ENCODE measurements at places on chromosomes 6 and 20. TPM values are rescaled to one million over a fixed set of nuclear protein-coding genes. Genes with fewer than 3 reads are reported as not detected.

Gene MCCD1
- total RNA-seq: not detected

Gene HACE1
- total RNA-seq: 12.5 TPM

Gene SSTR4
- not detected for total RNA-seq

Gene TIAM2
- total RNA-seq: 6.2 TPM

Gene SEMG1
- not detected for total RNA-seq

DNA sequence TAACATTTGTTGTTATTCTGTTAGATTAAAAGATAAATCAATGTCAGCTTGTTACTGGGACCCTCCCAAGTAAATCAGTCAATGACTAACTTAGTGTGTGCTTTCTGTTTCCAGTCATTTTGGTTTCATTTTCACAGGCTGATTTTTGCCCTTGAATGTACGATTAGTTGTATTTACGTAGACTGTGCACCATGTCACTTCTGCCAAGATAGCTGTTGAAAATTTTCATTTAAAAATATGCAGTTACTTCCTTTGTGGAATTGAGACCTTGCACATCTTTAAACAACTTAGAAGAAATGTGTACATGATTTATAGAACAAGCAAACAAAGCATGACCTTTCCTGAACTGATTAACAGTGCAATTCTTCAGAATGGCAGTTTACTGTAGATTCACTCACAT lies 944.8 kb upstream of the CITED2 start:
- no peak for DNase-seq

- no peak for DNase-seq
These were observed 3.6 kb upstream of the BAK1 start for GRCh38 chr6:33583591-33584155.

DNA sequence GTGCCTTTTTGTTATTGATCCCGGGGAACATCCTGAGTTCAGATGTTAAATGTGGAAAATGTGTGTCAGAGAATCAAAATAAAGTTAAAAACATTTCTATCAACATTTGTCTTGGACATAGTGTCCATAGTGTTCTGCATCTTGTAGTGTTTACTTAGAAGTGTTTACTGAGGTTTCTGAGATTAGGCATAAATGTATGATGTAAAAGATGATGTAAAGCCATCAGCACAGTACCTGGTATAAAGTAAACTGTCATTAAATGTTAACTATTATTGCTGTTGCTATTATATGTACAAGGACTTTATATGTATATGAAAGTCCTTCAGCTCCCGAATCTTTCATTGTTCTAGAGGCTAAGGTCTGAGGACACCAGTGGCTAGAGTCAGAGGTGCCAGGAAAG lies 28.2 kb upstream of the VEGFA start:
- no peak for DNase-seq

- no peak for DNase-seq
These were observed 36.3 kb downstream of the CDH4 start for GRCh38 chr20:61288331-61288784.

DNA sequence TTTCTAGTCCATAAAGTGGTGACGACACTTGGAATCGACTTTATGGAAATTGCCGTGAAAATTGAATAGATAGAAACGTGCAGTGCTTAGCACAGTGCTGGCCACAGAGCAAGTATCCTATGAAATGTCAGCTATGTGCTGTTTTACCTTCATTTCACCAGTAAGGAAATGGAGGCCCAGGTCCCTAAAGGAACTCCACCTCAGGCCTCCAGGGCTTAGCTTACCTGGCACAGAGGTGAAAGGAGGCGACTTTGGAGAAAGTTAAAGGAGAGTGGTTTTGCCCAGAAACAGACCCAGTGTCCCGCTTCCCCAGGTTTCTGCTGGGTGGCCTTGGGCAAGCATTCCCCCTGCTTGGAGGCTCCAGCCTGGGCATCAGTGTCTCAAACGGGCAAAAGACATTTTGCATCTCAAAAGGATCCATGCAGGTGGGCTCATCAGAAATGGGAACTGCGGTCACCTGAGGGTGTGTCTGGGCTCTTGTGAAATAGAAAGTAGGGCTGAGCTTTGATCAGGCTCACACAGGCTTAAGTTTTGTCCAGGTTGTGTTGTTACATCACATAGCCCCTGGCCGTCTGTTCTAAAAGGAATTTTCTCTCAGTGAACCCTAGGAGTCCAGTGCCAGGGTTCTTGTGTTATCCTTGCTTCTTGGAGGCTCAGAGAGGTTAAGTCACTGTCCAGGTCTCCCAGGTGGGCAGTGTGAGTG lies 6.8 kb upstream of the TULP1 start:
- no peak for DNase-seq

DNA sequence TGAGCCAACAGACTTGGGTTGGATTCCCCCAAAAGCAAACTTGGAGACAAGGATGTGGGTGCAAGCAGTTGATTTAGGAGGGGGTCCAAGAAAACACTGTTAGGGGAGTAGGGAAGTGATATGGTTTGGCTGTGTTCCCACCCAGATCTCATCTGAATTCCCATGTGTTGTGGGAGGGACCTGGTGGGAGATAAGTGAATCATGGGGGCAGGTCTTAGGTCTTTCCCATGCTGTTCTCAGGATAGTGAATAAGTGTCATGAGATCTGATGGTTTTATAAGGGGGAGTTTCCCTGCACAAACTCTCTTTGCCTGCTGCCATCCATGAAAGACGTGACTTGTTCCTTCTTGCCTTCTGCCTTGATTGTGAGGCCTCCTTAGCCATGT lies 542.6 kb downstream of the DHX35 start:
- DNase-seq: no peak

GRCh38 chr20:8322662-8323217 lies 190.7 kb downstream of the PLCB1 start:
- no peak for DNase-seq

Data from T-cell (primary cell).